Stimulated activated CD8-positive, alpha-beta memory T cell treated with anti-CD3 and anti-CD28 coated beads, Interleukin-2, amount 100 ng/mL, for 1 hour (primary cell): ENCODE measurements at places on chromosomes 12 and 14.
A peak's percentile ranks its signal among the peaks of the same experiment; 100 is the strongest.

- no peak for DNase-seq
Observed at GRCh38 chr14:45199230-45199629, 53.8 kb downstream of the MIS18BP1 start.

- no peak for DNase-seq
Observed at GRCh38 chr14:32050878-32051277, 26.2 kb upstream of the ARHGAP5 start.

DNA sequence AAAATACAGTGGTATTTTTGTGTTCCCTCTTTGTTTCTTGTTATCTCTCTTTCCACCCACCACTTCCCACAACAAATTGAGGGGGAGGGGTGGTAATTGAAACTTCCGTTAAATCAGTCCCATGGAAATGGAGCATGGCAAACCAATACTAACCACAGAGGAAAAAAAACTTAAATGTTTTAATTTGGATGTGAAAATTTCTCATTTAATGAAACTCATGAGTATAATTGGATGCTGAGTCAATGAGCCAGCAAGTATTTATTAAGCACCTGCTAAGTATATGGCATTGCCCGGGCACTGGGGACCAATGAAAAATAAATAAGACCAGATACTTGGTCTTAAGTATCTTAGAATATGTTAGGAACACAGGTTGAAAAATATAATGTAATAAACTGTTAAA is 147.5 kb downstream of the KCNH5 start:
- DNase-seq, result no peak

GRCh38 chr12:128570191-128571065 is 253.3 kb downstream of the SLC15A4 start:
- DNase-seq, result no peak

DNA sequence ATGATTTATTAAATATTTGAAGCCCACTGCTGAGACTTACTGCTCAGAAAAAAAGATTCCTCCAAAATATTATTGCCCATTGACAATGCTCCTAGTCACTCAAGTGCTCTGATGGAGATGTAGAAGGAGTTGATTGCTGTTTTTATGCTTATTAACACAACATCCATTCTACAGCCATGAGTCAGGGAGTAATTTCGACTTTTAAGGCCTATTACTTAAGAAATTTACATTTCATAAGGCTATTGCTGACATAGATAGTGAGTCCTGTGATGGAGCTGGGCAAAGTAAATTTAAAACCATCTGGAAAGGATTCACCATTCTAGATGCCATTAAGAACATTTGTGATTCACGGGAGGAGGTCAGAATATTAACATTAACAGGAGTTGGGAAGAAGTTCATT is 5.2 kb downstream of the KCNJ8 start:
- no peak for DNase-seq

GRCh38 chr14:79661752-79662151 is 549.6 kb downstream of the DIO2 start:
- DNase-seq, result no peak

GRCh38 chr12:102518871-102519270 is 38.5 kb upstream of the IGF1 start:
- DNase-seq, result no peak

- DNase-seq, result no peak
Observed at GRCh38 chr12:9760120-9760519, 581 bp downstream of the CD69 start.

- DNase-seq, result no peak
Observed at GRCh38 chr14:50763382-50764007, 67.5 kb downstream of the NIN start.

- no peak for DNase-seq
Observed at GRCh38 chr12:93094988-93095737, 166.1 kb upstream of the EEA1 start.

DNA sequence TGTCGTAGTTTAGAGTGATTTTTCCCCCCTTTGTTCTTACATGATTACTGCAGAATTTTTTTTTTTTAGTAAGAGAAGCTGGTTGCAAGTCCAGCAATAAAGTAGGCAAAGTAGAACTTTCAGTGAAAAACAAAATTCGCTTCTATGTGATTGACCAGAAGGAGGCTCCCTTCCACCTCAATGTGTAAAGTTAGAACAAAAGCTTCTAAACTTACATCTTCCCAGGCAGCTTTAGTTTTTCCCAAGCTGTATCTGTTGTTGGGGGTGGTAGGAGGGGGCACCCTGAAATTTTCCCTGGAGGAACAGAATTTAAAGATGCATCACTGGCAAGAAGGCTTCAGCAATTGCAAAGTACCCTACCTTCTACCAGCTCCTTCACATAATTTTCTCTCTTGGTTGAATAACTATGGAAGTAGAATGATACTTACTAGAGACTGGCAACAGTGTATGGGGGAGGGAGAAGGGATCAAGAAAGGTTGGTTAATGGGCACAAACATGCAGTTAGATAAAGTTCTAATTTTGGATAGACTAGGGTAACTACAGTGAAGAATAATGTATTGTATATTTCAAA is 87.3 kb upstream of the E2F7 start:
- no peak for DNase-seq

GRCh38 chr12:102326982-102327381 is 129.3 kb upstream of the PMCH start:
- no peak for DNase-seq

DNA sequence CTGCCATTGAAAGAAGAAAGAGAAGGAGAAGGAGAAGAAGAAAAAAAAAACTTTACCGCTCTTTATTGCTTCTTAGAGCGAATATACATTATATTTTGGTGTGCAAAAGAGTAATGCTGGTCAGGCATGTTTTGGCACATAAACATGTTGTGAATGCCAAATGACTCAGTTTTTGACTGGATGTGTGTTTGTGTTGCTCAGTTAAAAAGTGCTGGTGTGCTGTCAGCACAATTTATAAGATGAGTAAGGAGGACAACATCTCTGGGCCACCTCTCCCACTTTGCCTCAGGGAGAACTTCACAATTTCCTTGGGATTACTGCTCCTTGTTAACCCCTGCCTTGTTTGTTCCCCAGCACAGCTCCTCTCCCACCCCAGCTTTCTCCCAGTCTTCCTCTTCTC is 584.8 kb downstream of the ETNK1 start:
- DNase-seq, result no peak

GRCh38 chr14:36857136-36857535 is 195.5 kb downstream of the PAX9 start:
- DNase-seq, result no peak

DNA sequence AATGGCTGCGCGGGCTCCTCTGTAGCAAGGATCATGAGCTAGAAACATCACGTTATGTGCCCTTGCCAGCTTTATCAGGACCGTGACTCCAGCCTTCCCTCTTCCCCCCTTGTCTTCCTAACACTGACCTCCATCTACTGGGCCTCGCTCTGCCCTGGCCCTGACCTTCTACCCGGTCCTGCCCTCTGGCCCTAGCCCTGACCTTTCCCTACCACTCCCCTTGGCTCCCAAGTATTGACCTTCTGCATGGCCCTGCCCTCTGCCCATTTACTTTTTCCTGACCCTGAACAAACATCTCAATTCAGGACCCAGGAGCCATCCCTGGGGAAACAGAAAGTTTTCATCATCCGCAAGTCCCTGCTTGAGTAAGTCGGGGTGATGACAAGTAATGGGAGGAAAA is 2.0 kb downstream of the SOAT2 start:
- DNase-seq, result no peak

DNA sequence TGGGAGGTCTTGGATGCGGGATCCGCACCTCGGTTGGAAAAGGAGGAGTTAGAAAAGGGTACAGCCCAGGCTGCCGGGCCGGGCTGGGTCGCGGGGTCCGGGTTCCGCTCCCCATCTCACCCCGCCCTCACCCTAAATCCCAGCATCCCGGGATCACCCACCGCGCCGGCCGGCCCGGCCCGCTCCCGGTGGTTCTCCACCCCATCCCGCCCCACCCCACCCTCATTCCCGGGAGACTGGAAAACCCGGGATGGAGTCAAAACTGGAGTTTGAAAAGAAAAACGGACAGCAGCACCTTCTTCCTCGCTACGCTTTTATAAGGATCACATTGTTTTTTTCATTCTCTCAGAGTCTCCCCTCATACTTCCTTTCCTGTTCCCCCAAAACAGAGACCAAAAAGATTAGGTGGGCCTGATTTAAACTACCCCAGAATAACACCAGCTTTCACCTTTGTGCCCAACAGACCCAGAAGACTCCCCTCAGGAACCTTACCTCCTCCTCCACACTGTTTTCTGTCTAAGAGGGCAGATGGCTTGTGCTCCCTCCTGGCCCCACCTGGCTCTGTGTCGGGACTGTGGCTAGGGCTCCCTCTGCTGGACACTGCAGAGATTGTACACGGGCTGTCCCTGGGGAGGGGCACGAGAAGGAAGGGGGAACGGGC is 2.8 kb downstream of the GLI1 start:
- DNase-seq, result peak; percentile 81

DNA sequence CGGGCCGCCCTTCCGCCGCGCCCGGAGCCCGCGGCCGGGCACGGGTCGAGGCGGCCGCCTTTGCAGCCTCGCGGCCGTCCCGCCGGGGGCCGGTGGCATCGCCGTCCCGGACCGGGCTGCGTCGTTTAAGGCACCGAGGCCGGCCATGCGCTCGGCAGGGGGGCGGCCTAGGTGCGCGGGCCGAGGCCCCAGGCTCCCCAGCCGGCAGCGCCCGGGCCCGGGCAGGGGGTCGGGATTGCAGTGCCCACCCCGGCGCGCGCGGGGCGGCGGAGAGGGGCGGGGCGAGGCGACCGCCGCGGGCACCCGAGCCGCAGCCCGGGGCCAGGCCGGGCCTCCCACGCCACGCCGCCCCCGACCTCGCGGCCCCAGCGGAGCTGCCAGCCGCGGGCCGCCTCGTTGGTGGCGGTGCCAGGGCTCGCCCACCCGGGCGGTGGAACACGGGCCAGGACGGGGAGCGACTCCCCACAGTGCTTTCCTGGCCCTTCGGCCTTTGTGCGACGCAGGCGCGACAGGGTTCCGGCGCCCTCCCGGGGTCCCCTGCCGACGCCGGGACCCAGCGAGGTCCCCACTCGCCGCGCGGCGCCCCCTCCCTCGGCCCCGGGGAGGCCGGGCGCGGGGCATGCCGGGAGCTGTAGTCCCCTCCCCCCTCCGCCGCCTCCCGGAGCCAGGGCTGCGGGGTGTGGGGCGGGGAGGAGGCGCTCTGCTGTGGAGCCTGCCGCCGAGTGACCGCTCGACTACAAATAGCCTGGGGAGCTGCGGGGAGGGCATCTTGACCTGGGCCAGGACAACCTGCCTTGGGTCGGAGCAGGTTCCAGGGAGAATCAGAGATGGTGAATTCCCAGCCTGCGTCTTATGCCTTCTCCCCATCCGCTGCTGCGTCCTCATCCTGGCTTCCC is 769 bp downstream of the FKBP4 start:
- peak; percentile 31 for DNase-seq

- no peak for DNase-seq
Observed at GRCh38 chr12:65121049-65121955, at the start of gene WIF1. TSS of gene WIF1 (minus strand) at chr12:65121305. CDS start at chr12:65121191, 114 bp downstream.

- DNase-seq, result no peak
Observed at GRCh38 chr12:123533672-123534643, at the start of gene RILPL1. TSS of gene RILPL1 (minus strand) at chr12:123533719. CDS start at chr12:123533482, 237 bp downstream.

- no peak for DNase-seq
Observed at GRCh38 chr12:68397566-68398158, 65.5 kb upstream of the MDM1 start.

DNA sequence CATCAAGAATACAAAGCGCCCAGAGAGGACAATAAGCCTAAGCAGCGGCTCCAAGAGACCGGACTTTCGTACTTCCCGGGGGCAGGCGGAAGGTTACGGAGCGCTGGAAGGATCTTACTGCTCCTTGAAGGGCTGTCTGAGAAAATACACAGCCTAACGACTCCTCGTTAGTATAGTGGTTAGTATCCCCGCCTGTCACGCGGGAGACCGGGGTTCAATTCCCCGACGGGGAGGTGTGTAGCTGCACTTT is 12.1 kb upstream of the TMPO start:
- DNase-seq, result peak; percentile 71

DNA sequence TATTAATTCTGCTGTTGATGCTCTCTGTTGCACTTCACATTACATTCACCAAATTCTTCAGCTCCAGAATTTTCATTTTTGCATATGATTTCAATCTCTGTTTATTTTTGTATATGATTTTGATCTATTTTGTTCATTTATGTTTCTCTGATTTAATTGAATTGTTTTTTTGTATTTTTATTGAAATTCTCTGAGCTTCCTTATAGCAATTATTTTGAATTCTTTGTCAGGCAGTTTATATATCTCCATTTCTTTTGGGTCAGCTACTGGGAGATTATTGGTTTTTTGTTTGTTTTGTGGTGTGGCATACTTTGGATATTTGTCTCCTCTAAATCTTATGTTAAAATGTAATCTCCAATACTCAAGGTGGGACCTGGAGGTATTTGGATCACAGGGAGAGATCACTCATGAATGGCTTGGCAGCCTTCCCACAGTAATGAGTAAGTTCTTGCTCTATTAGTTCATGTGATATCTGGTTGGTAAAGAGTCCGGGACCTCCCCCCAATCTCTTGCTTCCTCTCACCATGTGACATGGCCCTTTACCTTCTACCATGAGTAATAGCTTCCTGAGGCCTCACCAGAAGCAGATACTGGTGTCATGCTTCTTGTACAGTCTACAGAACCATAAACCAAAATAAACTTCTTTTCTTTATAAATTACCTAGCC is 8.7 kb upstream of the TCL1A start:
- DNase-seq, result no peak

DNA sequence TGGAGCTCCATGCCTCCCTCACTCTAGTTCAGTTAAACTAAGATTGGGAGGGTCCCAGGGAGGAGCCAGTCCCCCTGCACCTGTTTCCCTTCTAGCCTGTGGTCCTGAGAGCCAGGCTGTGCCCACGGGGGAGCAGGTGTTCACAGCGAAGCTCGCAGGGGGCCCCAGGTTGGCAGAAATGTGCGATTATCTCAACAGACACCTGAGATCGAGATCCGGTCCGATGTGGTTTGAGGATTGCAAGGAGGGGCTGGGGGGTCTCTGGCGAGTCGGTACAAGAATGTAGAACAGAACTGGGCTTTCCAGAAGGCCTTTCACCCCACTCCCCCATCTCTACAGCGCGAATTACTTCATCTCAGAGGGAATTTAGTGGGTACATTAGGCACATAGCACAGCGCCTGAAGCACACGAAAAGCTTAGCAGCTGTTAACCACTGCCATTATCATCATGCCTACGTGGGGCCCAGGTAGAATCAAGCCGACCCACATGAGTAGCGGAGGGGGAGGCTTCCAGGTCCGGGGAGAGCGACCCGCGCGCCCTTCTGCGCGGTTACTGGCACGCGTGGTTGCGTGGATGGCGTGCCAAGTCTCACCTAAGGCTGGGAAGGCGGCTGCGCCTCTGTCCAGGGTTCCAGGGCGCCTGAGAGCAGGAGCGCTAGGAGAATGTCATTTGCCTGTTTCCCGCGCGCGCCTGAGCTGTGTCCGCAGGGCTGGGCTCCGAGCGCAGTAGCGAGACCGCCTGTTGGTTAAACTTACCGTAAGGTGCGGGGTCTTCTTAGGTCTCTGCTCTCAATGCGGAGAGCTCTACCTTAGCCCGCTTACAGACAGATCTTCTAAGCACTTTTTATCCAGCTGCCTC is 1539.5 kb upstream of the TMEM132C start:
- DNase-seq, result no peak

GRCh38 chr14:85858634-85859033 is 328.7 kb downstream of the FLRT2 start:
- DNase-seq, result no peak

- DNase-seq, result no peak
Observed at GRCh38 chr12:93135286-93136239, 206.5 kb upstream of the EEA1 start.

GRCh38 chr12:124392271-124392666 is 97.4 kb downstream of the RFLNA start:
- DNase-seq, result no peak
